ENCODE measurements at places on chromosomes 5 and 9. TPM values are rescaled to one million over a fixed set of nuclear protein-coding genes. Genes with fewer than 3 reads are reported as not detected.

- peak overlapping the region; percentile 83 for H3K4me3 ChIP-seq
- H3K27me3 ChIP-seq, result peaks cover 4% of the 10 kb centered on the region
- DNase-seq, result no peak
- peak overlapping the region; percentile 94 for H3K27ac ChIP-seq
Measured at GRCh38 chr5:139104577-139105276, 93.4 kb downstream of the SIL1 start.

DNA sequence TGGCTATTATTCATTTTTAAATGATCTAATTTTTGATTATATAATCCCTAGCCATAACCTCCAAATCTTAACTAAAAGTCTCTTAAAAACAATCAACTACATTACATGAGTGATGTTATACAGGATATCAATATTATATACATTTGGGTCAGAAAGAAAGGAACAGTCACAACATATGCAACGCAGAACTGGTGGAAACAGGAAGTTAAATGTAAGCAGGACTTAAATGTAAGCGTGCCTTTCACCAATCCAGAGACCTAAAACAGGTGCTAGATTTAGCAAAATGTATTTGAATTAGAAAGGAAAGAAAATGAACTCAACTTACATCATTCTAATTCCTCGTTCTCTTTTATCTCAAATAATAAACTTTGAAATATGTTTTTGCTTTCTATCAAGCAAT is 738.5 kb downstream of the PTPRD start:
- no peaks in the 10 kb centered on the region for H3K27me3 ChIP-seq
- no peak overlapping the region for H3K27ac ChIP-seq
- no peak for DNase-seq

- no peak overlapping the region for H3K27ac ChIP-seq
- no peaks in the 10 kb centered on the region for H3K4me1 ChIP-seq
Measured at GRCh38 chr5:33049842-33050241, 338.7 kb downstream of the NPR3 start.

DNA sequence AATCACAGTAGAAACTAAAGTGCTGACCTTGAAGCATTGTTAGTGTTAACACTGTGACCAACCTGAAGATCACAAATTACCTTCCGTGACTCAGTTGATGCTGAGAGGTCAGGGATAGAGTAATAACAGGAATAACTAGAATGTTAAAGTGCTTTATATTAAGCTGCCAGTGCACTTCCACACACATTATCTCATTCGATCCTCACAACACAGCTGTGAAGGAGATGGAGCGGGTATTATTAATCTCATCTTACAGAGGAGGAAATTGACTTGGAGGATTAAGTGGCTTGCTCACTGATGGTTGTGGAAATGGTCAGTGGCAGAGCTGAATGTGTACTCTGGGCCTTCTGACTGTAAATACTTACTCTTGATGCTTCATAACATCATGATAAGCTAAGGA is 252.5 kb upstream of the DMRT1 start:
- H3K27ac ChIP-seq, result no peak overlapping the region
- H3K36me3 ChIP-seq, result no peaks in the 10 kb centered on the region
- H3K4me3 ChIP-seq, result no peak overlapping the region
- H3K27me3 ChIP-seq, result peaks cover 3% of the 10 kb centered on the region
- DNase-seq, result no peak

DNA sequence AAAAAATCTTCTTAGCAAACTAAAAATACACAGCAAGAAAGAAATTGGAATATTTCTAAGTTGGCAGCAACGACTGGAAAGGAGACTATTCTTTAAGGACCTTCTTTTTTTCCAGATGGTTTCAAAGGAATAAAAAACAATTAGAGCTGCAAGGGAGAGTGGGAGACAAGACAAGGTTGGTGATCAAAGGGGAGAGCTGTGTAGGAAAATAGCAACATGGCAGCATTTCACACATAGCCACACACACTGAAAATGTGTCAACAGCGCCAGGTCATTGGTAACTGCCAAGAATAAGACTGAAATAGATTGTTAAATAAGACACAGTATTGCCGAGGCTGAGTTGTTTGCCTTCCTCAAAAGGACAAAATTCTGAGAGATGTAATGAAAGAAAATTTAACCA is 88.1 kb upstream of the TLE1 start:
- no peaks in the 10 kb centered on the region for H3K36me3 ChIP-seq
- no peaks in the 10 kb centered on the region for H3K4me1 ChIP-seq
- H3K27me3 ChIP-seq, result no peaks in the 10 kb centered on the region
- DNase-seq, result no peak
- H3K27ac ChIP-seq, result no peak overlapping the region

DNA sequence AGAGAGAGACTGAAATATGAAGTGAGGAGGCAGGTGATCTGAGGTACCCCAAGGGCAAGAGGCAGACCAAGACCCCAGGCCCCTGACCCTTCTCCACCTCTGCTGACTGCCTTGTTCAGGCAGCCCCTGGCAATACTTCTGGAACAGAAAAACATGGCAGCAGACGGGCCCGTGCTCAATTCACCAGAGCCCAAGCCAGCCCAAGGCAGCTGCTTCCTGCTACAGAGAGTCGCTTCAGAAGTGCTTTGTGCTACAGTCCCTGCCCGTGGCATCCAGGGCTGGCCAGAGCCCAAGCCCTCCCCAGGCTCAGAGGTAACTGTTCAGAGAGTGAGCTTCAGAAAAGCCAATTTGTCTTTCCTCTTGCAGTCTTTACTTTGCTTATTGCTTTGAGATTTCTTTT is 151.4 kb upstream of the FSTL4 start:
- H3K4me3 ChIP-seq, result no peak overlapping the region
- H3K36me3 ChIP-seq, result no peaks in the 10 kb centered on the region
- H3K27ac ChIP-seq, result peak overlapping the region; percentile 3
- H3K4me1 ChIP-seq, result peaks cover 9% of the 10 kb centered on the region

DNA sequence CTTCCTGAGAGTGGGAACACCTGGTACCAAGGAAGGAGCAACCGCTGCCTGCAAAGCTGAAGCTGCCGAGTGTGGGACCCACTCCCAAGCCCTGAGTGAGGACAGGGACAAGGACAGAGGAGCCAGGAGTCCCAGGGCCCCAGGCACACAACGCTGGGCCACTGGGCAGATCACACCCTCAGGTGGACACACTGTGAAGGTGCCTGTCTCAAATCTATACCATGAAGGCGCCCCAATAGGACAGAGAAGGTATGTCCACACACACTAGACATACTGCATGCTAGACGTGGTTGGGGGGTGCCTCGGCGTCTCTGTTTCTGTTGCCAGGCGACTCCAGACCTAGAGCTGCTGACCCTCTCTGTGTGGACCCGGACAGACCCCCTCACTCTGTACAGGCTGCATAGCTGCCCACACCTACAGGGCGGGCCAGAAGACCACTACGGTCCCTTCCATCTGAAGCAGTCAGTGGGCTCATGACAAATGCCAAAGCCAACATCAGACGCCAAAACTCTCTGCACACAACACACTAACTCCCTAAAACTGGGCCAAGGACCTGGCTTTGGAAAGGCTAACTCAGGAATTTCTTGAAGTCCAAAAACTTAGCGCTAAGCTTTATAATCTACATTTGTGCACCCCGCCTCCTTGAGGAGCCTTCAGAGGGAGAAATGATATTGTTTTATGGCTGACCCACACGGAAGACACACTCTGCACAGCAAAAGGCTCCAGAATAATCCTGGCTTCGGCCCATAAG is 60.7 kb downstream of the ROR2 start:
- H3K27me3 ChIP-seq, result peaks cover 5% of the 10 kb centered on the region
- DNase-seq, result no peak
- peaks cover 5% of the 10 kb centered on the region for H3K36me3 ChIP-seq
- H3K4me1 ChIP-seq, result peaks cover 16% of the 10 kb centered on the region

DNA sequence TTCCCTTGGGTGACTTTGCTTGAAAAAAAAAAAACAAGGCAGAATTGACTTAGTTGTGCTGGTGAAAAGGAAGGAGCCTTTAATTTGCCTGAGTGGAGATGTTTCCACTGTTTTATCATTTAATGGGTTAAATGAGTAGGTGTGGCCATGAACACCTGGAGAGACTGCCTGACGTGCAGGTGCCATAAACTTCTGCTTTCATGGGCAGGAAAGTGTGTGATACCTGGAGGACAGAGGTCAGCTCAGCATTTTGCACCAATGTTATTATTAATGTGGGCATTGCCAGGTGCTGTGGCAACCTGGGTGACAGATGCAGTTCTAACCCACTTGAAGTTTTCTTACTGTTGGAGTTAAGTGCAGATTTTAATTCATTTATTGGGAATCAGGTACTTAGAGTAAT is 145.4 kb downstream of the CD180 start:
- no peaks in the 10 kb centered on the region for H3K4me1 ChIP-seq
- H3K27ac ChIP-seq, result no peak overlapping the region
- no peaks in the 10 kb centered on the region for H3K27me3 ChIP-seq
- no peaks in the 10 kb centered on the region for H3K36me3 ChIP-seq

TMC1 gene
- not detected for total RNA-seq

- peaks cover 35% of the 10 kb centered on the region for H3K4me1 ChIP-seq
- no peak overlapping the region for H3K4me3 ChIP-seq
- no peak for DNase-seq
- peaks cover 2% of the 10 kb centered on the region for H3K27me3 ChIP-seq
Measured at GRCh38 chr5:112689155-112689909, 48.4 kb upstream of the APC start.

DNA sequence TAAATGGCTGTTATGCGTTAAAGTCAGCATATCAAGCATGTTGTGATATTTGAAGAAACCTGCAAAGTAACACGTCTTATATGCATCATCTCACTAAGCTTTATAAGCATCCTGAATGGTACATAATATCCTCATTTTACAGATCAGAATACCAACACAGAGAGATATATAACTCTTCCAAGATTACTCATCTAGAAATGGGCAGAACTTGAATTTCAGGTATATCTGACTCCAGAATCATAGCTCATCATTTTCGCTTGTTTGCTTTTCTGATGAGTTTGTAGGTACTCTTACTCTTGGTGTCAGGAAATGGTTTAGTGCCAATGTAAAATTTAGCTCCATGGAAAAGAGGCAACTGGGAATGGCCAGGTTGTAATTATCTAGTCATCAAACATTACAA is 232.3 kb upstream of the ANKH start:
- no peaks in the 10 kb centered on the region for H3K4me1 ChIP-seq
- no peak overlapping the region for H3K27ac ChIP-seq
- H3K27me3 ChIP-seq, result no peaks in the 10 kb centered on the region
- no peak overlapping the region for H3K4me3 ChIP-seq
- DNase-seq, result no peak

ESM1 gene
- total RNA-seq, result not detected

DNA sequence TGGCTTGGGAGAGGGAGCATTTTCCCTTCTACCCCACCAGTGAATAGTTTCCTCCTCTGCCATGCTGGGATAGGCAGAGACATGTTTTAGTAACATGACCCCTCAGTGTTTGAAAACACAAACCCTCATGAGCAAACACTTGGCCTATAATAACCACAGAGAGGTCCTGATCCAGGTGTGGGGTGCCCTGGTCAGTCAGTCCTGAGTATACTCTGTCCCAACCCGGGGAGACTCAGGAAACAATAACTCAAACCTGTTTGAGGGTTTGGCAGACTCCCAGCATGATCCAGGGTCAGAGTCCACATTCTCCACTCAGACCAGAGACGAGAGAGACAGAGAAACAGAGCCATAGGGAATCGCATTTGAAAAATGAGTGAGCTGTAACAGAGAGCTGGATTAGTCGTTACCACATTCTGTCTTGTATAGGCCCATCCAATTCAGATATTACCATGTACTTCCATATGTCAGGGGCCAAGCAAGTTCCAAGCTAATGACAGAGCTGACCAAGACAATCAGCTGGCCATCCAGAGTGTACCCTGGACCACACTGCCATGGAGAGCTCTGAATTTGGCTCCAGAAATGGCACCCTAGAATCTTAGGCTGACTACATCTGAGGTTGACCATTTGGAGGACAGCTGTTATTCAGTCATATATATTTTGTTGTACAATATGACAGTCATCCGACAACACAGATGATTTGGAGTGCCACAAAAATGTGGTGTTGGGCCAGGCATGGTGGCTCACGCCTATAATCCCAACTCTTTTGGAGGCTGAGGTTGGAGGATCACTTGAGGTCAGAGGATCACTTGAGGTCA is 4.2 kb upstream of the CA9 start:
- H3K36me3 ChIP-seq, result peaks cover 4% of the 10 kb centered on the region
- H3K27ac ChIP-seq, result no peak overlapping the region
- DNase-seq, result no peak
- peaks cover 6% of the 10 kb centered on the region for H3K27me3 ChIP-seq
- H3K4me3 ChIP-seq, result no peak overlapping the region
- H3K4me1 ChIP-seq, result no peaks in the 10 kb centered on the region

LEAP2 gene
- total RNA-seq, result 2.5 TPM

DNA sequence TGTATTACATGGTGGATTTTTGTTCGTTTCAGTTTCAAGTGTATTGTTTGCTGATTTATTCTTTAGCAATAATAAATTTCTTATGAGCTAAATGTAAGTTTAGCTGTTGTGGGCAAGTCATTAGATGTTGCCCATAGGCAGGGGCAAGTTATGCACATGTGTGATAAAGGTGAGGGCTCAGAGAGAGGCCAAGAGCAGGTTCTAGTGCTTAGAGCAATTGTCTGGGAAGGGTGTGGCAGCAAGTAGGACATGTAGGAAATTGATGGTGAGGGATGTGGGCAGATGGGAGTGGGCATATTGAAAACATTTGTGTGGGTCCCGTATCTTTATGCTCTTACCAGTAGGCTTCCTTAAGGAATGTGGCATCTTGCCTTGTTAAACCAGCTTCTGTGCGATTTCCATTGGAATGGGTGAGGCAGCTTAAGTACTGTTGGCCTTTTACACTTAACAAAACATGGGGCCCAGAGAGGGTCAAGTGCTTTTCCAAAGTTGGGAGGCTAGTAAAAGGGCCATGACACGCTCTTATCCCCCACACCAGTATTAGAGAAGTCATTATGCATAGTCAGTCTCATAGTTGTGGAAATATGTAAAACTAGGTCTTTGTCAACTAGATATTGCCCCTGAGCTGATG is 60.6 kb downstream of the KDM4C start:
- no peak overlapping the region for H3K4me3 ChIP-seq
- H3K4me1 ChIP-seq, result peaks cover 11% of the 10 kb centered on the region
- DNase-seq, result no peak
- no peak overlapping the region for H3K27ac ChIP-seq

DNA sequence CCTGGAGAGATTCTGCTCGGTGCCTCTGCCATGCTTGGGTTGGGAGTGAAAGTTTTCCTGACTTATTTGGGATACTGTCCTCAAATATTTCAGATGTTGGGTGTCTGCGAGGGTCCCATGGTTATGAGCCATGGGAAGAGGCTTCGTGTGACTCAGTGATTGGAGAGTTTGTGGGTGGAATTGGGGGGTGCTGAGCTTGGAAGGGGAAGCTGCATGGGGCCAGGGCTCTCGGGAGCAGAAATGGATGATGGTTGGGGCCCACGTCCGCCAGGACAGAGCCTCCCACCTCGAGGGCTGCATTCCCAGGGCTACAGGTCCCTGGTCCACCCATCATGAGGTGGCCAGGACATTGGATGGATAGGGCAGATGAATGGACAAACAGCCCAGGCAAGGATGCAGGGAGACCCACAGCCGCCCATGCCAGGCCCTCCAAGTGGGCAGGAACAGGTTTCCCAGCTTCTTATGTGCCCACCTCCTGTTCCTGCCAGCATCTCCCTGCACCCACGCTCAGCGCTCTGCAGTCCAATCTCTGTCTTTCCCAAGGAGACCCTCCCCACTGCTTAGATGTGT is 5.5 kb downstream of the OBP2B start:
- no peaks in the 10 kb centered on the region for H3K4me1 ChIP-seq
- DNase-seq, result no peak
- no peaks in the 10 kb centered on the region for H3K36me3 ChIP-seq
- no peak overlapping the region for H3K27ac ChIP-seq
- H3K4me3 ChIP-seq, result no peak overlapping the region
- H3K27me3 ChIP-seq, result peaks cover 5% of the 10 kb centered on the region

- no peak for DNase-seq
- no peaks in the 10 kb centered on the region for H3K27me3 ChIP-seq
- H3K4me1 ChIP-seq, result peaks cover 44% of the 10 kb centered on the region
- H3K36me3 ChIP-seq, result no peaks in the 10 kb centered on the region
Measured at GRCh38 chr9:125650271-125650737, 56.7 kb downstream of the MAPKAP1 start.
